Type B pancreatic cell (in vitro differentiated cells): ENCODE measurements at places on chromosomes 7 and 10.

GRCh38 chr10:34956756-34957155, 133.4 kb downstream of the CUL2 start:
- H3K4me3 ChIP-seq, result no peak overlapping the region
- H3K4me1 ChIP-seq, result peaks cover 7% of the 10 kb centered on the region
- H3K36me3 ChIP-seq, result no peaks in the 10 kb centered on the region

DNA sequence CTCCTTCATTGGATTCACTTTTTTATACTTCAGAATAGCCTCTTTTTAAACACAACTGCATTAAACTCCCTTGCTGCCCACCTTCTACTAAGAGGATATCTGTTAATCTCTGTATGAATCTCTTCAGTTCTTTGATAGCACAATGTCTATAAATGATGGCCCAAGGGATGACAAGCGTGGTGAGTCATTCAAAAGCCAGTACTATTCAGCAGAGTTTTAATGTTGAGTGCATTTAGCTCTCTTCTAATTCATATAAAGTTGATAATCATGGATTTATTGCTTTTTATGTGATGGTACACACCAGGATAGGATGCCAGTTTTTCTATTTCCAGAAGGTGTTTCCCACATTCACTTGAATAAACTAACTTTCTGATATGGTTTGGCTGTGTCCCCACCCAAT, 57.4 kb upstream of the HECTD2 start:
- no peak for DNase-seq
- H3K27me3 ChIP-seq, result no peaks in the 10 kb centered on the region
- no peaks in the 10 kb centered on the region for H3K4me1 ChIP-seq
- H3K27ac ChIP-seq, result no peak overlapping the region
- no peaks in the 10 kb centered on the region for H3K36me3 ChIP-seq
- no peak overlapping the region for H3K4me3 ChIP-seq

GRCh38 chr10:6920072-6921019, 340.3 kb upstream of the PRKCQ start:
- no peaks in the 10 kb centered on the region for H3K36me3 ChIP-seq
- H3K4me1 ChIP-seq, result peaks cover 9% of the 10 kb centered on the region
- peak; percentile 70 for DNase-seq
- H3K4me3 ChIP-seq, result peak overlapping the region; percentile 46
- peaks cover 54% of the 10 kb centered on the region for H3K27me3 ChIP-seq

DNA sequence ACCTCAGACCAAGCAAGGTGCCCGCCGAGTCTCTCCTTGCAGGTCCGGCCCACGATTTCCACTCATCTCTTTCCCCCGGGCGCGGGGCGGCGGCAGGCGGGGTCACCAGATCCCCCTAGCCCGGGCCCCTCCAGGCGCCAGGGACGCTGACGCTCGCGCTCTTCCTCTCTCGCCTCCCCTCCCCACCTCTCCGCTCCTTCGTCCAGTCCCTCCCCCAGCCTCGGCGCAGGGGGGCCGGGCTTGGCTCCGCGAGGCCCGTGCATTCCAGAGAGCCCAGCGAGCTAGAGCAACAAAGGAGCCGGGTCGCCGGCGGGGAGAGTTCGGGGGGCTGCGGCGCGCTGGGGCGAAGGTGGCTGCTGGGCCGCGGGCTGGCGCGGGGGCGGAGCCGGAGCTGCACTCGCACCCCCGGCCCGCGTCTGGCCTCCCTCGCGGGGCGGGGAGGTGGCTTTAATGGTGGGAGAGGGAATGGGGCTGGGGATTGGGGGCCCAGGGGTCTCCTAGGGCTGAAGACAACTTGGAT, at the start of gene SMO:
SMO (plus strand) TSS at position 262 of the 520 bp plus-strand sequence. CDS start 519 bp downstream, outside the sequence.
- peak; percentile 92 for DNase-seq
- peak within 1 kb of the TSS; percentile 70 for H3K27ac ChIP-seq
- peak within 1 kb of the TSS; percentile 98 for H3K4me3 ChIP-seq
- peaks cover 20% of the 10 kb centered on the region for H3K36me3 ChIP-seq
- H3K27me3 ChIP-seq, result peaks cover 4% of the 10 kb centered on the region
- peaks cover 29% of the 10 kb centered on the region for H3K4me1 ChIP-seq

GRCh38 chr7:149828357-149829309, 9.5 kb upstream of the ZNF862 start:
- H3K4me1 ChIP-seq, result no peaks in the 10 kb centered on the region
- no peaks in the 10 kb centered on the region for H3K36me3 ChIP-seq
- peaks cover 7% of the 10 kb centered on the region for H3K27me3 ChIP-seq
- no peak for DNase-seq
- no peak overlapping the region for H3K27ac ChIP-seq
